Stimulated activated CD4-positive, alpha-beta T cell treated with anti-CD3 and anti-CD28 coated beads, Interleukin-12 subunit alpha, Interleukin-12 subunit beta, amount 100 ng/mL, for 4 hours (primary cell): ENCODE measurements at places on chromosomes 7 and 10.
A peak's percentile ranks its signal among the peaks of the same experiment; 100 is the strongest.

DNA sequence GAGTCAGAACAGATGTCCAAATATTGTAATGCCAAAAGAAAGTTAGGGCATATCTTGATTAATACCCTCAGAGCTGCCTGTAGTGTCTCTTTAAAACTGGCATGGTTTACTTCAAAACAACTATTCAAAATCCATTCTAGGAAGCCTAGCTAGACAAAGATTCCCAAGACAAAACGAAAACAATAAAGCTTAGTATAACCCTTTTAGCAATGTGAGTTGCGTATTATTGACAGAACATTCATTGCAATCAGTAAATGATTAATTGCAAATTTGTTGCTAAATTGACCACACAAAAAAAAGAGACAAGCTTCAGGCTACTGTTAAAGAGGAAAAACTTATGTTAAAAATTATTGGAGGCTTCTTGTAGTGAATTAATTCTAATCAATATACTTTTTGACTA, 406.9 kb downstream of the DGKB start:
- DNase-seq, result no peak

DNA sequence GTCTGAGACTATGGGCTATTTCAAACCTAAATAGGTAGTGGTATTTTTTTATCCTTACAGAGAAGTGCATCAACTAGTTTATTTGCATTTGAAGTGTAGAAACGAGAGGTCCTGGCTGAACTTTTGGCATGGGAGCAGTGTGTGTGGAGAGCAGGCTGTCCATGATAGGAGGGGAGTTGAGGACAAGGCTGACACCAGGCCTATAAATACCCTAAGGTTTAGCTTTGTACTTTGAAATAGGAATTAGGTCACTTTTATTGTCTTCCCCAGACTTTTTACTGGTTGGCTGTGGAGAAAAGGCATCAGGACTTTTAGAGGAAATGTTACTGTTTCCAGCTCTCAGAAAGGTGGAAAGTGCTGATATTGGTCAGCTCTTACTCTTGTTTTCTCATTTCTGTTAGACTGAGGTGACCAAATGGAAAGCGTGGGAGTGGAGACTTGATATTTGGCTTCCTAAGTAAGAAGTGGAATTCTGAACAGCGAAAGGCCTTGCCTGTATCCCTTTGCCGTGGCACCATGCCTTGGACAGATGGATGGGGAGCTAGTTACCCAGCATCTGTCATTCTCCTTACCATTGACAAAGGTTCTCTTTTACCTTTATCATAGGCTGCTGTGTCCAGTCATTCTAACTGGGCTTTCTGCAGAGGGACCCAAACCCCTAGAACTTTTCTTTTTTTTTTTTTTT, 46.0 kb downstream of the GBF1 start:
- no peak for DNase-seq

GRCh38 chr10:110415809-110416208, 81.9 kb upstream of the DUSP5 start:
- DNase-seq, result no peak

- no peak for DNase-seq
Observed at GRCh38 chr10:86411281-86411841, 44.8 kb upstream of the GRID1 start.

DNA sequence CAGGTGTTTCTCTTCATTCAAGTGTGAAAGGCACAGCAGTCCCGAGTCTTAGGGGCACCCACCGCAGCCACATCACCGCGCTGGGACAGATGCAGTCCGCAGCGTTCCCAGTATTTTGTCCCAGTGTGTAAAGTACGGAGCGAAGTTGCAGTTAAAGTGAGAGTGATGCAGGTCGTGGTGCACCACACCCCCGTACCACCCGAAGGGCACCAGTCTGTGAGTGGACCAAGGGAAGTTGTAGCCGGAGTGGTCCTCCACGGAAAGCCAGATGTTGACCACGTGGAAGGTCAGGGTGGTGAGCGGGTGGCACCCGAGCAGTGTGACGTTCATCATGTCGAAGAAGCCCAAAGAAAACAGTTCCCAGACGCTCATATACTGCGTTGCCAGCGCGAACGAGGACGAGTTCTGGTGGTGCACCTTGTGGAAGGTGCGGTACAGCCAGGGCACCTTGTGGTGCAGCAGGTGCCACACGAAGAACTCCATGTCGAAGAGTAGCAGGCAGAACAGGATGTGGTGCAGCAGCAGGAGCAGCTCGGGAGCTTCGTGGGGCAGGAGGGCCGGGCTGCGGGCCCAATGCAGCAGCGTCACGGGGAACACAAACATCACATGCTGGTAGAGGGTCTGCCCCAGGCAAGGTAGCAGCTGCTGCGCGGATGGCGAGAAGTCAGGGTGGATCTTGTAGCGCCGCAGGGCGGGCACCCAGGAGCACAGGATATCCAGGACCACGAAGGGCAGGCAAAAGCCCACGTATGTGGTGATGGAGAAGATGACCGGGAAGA, 526 bp downstream of the CH25H start:
- peak; percentile 22 for DNase-seq

- DNase-seq, result no peak
Observed at GRCh38 chr10:80411681-80412220, 3.4 kb downstream of the PRXL2A start.

GRCh38 chr7:42244828-42245227, 7.8 kb upstream of the GLI3 start:
- no peak for DNase-seq

DNA sequence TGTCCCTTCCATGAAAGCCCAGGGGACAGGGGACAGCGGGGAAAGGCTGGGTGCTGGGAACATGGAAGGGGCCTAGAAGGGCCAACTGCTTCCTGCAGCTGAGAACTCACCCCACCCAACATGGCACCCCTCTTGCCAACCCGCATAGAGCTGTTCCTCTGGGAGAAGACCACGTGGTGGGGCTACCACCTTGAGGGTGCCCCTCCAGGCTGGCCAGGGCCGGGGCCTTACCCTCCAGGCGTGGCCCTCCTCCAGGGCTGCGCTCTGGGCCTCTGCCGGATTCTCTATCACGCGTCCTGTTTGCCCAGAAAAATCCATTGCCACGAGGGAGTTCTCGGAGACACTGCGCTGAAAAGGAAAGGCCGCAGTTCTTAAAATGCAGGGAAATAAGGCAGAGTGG, 39.9 kb upstream of the DDC start:
- DNase-seq, result no peak

- DNase-seq, result no peak
Observed at GRCh38 chr7:76040126-76040525, 7.7 kb downstream of the STYXL1 start.

- no peak for DNase-seq
Observed at GRCh38 chr7:117017702-117018266, 64.5 kb downstream of the ST7 start.

DNA sequence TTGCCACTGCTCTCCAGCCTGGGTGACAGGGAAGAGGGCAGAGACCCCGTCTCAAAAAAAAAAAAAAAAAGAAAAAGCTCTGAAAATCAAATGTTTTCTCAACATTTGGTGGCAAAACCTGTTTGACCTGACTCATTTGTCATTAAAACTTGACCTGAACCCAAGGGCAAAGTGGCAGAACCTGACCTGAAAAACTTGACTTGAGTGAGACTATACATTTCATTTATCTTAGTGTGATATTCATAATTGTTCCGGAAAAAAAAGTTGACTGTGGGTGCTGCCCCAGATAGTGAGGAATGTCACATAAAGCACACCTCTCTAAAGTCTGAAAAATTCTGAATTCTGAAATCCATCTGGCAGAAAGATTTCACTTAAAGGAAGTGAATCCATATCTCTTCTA, 2.3 kb upstream of the TAX1BP1 start:
- no peak for DNase-seq

GRCh38 chr7:159015454-159016410, 128.9 kb downstream of the VIPR2 start:
- no peak for DNase-seq

DNA sequence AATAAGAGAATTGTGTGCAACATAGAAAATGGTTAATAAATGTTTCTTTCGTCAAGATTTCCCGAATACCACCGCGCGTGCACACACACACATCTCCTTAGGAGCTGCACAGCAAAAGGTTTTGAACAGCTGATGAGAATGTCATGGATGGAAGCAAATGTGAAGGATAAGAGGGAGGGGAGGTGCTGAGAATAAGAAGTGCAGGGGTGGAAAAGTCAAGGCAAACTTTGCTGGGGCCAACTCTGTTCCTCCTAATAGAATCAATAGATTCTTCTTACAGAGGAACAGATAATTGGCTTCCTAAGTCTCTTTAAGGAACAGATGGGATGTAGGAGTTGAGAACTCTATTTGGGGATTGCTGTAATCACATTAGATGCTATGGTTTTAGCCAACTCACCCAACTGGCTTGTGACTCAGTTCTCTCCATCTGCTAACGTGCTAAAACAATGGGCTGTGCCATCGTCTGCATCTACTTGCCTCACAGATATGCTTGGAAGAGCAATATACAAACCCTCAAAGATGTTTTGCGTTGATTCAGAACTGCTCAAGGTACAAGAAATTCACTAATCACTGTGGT, 408.2 kb upstream of the CELF2 start:
- DNase-seq, result no peak

GRCh38 chr10:30000802-30001571, 58.4 kb downstream of the JCAD start:
- DNase-seq, result no peak

GRCh38 chr10:132425757-132426155, 28.8 kb downstream of the PWWP2B start:
- no peak for DNase-seq

DNA sequence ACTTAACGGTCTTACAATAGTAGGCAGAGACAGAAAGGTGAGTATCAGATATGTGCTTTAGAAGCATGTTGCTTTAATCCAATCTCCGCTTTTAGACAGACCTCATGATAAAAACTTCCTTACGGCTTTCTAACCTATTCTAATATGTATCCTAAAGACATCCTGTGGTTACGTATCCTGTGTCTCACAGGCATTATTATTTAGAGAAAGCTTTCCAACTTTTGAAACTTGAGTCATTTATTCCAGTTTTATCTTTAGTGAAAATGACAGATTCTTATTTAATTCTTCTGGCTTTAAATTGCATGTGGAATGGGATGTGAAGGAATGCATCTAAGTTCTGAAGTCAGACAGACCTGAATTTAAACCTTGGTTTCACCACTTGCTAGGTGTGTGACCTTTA, 118.9 kb downstream of the OTUD1 start:
- no peak for DNase-seq

GRCh38 chr10:103431902-103432301, 20.3 kb downstream of the CALHM2 start:
- DNase-seq, result no peak

DNA sequence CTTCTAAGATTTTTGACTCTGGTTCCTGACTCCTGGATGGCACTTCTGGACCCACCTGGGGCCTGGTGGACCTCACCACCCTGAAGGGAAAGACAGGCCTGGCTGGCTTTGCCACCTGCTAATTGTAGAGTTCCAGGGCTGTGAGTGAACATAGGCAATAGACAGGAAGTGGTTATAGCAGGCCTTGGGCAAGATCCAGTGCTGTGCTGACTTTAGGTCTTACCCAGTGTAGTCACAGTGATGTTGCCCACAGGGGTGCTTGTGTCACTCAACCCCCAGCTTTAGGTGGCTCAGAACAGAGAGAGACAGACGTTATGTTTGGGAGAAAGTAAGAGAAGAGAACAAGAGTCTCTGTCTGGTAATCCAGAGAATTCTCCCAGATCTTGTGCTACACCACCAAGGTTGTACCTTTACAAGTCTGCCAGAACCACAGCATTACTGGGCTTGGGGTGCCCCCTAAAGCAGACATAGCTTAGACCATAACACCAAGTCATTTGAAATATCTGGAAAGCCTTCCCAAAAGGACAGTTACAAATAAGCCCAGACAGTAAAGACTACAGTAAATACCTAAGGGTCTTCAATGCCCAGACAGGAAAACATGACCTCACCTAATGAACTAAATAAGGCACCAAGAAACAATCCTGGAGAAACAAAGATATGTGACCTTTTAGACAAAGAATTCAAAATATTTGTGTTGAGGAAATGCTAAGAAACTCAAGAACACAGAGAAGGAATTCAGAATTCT, 303.4 kb downstream of the PCLO start:
- DNase-seq, result no peak

- DNase-seq, result no peak
Observed at GRCh38 chr7:23970193-23970592, 260.2 kb downstream of the STK31 start.

DNA sequence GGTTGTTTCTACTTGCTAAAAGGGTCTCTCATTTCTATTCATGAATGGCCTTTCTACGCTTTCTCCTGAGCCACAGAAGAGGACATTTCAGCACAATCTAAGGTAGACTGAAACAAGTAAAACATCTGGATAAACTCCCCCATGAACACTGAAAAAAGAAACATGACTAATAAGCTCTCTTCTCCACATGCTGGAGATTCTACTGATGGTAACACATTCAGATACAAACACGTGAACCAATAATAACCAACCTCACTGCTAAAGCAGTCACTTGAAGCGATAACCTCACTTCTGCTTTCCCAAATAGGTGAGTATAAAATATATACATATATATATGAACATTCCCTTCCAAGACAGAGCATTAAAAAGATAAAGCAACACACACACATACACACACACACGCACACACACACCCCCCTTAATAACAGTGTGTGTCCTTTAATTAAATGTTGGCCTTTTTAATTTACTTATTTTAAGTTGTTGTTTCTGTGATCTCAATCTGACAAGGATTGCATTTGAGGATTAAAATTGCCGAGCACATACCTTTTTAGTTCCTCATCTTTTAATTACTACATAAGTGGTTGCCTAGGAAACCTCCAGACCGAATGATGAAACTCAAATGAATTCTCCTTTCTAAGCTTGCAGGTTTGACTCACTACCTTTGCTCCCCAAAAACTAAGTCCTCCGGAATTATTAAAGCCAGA, 292.4 kb upstream of the KLF14 start:
- no peak for DNase-seq

DNA sequence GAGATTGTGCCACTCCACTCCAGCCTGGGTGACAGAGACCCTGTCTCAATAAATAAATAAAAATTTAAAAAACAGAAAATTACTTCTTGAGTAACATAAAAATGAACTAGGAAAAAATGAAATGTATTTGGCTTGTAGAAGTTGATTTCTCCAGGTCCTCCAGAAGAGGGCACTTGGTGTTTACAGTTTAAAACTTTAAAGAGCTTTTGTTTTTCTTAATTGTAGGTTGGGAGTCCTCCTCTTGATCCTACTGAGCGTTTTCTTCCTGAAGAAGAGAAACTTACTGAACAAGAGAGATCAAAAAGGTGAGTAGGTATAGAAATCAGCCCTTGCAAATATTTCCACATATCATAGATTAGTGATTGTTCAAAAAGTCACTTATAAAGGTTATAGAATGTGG, 16.2 kb downstream of the KIFBP start:
- DNase-seq, result no peak
